ENCODE measurements at places on chromosomes 13 and 19.

- no peak for DNase-seq
Observed at GRCh38 chr13:113364311-113364889, 470 bp upstream of the GRTP1 start.

GRCh38 chr19:44824761-44825160 is 15.9 kb downstream of the BCAM start:
- DNase-seq, result no peak

DNA sequence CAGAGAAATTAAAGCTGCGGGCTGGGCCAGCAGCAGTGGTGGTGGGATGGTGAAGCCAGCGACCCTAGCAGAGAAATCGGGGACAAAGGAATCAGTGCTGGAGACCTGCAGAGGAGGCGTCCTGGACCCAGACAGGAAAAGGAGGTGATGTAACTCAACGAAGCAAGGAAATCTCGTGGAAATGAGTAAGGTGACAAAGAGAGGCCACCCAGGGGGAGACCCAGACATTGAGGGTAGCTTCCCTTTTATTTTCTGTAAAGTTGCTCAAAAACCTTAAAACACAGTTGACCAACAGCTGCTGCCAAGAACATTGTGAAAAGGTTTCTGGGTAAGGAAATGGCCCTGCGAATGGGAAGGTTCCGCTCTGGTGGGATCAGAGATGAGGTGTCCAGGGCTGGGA is 13.3 kb upstream of the RETN start:
- no peak for DNase-seq

DNA sequence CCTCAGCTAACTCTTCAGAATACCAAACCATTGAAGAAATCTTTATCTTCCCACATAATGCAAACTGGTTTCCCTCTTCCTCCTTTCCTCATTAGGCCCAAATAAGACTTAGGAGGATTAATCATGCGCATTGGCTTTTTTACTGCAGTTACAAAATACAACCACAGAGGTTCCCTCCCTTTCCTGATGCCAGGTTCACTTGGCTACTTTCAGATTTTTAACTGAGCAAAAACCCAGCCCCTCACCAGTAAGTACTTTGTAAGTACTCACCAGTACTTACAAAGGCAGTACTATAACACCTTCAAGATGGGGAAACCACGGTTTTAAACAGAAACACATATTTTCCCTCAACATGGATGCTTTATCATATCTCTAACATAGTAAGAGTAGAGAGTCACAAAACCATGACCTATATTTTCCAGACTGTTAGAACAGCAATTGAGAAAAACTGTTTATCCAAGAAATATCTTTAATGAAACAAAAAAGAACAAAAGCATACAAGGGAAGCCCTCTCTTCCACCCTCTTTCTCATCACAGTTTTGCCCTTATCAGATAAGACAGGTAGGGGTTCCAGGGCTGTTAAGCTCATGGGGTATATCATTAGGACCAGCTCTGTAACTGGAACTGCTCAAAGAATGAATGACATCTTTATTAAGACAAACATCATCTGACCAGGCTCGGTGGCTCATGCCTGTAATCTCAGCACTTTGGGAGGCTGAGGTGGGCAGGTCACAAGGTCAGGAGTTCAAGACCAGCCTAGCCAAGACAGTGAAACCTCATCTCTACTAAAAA is 12.7 kb downstream of the FOXO1 start:
- DNase-seq, result no peak

DNA sequence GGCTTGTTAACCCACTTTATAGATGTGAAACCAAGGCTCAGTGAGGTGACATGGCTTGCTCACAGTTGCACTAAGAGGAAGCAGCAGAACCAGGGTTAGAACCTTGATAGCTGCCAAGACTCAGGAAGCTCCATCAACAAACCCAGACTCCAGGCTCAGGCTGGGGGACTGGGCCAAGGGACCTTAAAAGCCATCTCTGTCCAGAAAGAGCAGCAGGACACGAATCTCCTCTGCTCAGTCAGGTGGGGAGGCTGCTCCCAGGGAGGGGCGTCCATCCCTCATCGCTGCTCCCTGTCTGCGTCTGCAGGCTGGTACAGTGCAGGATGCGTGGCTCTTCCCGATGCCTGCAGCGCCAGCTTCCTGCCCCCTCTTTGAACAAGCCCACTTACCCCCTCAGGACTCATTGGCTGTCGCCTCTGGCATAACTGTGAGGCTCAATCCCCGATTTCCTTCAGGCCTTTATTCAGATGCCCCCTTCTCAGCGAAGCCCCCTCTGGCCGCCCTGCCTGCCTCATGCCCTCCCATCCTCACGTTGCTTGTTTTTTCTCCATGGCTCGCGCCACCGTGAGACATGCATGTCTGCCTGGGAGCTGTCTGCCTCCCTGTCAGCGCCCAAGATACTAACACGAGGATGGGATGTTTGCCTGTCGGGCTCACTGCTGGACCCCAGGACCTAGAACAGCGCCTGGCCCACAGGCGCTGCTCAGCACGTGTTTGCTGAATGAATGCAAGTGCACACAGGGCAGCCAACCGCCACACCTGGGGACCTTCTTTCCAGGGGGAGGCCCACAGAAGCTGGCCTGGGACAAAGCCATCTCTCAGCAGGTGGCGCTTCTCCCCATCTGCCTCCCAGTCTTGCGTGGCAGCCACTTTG is 21.5 kb downstream of the AKT2 start:
- no peak for DNase-seq

DNA sequence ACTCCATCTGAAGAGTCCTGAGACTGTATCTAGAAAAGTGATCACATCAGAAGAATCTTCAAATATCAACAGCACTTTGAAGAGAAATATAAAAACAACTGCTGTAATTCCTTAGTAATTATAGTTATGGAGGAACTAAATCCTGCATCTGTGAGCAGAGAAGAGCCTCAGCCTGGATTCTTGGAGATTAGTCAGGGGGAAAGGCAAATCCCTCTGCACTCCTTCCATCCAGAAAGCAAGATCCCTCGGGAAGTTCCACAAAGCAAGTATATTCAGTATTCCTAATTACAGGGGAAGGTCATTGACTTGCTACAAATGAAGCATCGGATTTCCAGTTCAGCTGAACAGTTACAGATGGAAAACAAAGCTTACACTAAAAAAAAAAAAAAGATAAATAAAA is 256.6 kb upstream of the IPO5 start:
- DNase-seq, result no peak

GRCh38 chr13:40404407-40404806 is 262.0 kb downstream of the FOXO1 start:
- DNase-seq, result no peak

DNA sequence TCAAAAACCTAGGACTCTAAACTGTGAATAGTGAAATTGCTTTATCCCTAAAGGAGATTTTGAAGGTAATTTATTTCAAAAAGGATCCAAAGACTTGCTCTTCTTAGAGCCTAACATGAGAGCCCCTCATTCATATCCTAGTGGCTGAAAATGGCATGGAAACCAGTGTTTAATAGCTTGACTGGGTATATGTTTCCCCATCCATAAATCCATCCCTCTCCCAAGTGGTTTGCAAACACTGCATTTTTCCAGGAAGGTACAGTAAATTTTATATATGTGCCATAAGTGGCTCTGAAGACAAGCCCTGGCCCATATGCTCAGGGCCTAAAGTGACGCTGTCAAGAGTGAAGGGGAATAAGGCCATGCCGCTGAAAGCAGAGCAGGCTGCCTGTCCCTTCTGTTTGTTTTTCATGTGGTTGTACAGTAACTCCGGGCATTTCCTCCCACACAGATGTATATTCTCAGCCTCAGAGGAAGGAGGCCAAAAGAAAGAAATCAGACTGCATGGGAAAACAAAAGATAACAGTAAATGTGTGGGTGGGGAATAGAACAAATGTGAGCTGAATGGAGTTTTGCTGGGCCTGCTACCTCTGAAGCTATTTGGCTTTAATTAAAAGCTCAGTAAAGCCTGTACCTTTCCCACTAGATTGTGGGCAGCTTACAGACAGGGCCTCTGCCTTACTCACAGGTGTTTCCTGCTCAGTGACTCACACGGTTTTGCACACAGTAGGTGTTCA is 181.9 kb downstream of the PCDH9 start:
- DNase-seq, result no peak

DNA sequence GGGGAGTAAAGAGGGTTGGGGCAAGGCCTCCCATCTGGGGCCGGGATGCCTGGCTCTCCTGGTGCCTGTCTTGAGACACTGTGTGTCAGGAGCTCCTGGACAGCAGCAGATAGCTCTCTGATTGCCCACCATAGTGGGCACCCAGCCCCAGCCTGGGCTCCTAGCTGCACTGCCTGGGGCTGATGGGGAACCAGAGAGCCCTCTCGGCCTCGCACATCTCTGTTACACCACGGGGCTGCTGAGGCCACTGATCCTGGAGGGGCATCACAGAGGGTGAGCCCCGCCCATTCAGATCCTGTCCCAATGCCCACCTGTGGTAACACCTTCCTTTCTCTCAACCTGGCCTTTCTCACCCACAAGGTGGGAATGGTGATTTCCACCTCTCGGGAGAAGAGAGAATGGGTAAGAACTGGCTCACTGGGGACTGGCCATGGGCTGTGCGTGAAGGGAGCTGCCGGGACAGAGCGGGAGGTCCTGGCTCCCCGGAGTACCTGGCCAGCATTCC is 135.9 kb downstream of the URI1 start:
- DNase-seq, result no peak

DNA sequence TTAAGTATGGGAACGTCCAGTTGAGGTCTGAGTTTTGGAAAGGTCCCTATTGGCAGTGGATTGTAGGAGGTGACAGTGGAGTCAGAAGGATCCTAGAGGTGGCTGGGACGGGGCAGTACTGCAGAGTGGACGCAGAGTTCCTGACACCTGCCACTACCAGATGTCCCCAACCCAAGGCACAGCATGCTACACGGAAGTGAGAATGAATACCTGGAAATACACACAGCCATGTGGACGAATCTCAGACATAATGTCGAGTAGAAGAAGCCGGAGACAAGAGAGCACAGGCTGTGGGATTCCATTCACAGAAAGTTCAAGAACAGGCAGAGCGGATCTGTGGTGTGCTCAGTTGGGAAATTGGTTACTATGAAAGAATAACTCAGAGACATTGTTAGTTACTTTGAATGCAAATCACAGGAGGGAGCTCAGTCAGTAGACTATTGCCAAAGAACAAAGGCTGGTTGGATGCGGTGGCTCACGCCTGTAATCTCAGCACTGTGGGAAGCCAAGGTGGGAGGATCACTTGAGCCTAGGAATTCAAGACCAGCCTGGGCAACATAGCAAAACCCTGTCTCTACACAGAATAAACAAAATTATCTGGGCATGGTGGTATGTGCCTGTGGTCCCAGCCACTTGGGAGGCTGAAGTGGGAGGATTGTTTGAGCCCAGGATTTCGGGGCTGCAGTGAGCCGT is 37.4 kb downstream of the RYR1 start:
- DNase-seq, result no peak

GRCh38 chr19:29326849-29327840 is 114.2 kb upstream of the UQCRFS1 start:
- DNase-seq, result no peak

DNA sequence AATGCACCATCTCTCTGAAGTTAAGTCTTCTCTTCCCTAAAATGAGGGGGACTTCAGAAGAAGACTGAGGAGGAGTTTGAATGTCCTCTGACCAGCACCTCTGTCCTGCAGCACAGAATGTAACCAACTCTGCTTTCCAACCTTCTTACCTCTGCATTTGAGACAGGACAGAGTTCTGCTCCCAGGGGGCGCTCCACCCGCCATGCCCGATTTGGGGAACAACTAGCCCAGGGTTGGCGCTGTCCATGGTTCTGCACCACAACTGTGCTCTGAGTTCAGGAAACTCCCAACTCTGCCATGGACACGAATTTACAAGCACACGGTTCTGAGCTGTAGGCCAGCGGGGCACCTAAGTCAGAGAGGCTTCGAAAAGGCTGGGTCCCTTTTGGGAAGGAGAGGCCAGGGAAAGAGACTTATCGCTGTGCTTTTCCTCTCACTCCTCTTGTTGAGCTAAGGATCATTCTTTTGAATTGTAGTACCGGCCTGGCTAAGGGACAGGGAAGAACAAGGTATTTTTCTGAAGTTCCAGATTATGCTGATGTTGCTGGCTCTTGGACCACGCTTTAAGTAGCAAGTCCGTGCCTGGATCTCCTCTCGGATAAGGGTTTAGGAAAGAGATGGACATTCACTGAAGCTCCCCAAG is 22.2 kb downstream of the SIGLEC5 start:
- DNase-seq, result peak; percentile 56

GRCh38 chr13:106011600-106011999 is 523.9 kb downstream of the EFNB2 start:
- DNase-seq, result no peak

DNA sequence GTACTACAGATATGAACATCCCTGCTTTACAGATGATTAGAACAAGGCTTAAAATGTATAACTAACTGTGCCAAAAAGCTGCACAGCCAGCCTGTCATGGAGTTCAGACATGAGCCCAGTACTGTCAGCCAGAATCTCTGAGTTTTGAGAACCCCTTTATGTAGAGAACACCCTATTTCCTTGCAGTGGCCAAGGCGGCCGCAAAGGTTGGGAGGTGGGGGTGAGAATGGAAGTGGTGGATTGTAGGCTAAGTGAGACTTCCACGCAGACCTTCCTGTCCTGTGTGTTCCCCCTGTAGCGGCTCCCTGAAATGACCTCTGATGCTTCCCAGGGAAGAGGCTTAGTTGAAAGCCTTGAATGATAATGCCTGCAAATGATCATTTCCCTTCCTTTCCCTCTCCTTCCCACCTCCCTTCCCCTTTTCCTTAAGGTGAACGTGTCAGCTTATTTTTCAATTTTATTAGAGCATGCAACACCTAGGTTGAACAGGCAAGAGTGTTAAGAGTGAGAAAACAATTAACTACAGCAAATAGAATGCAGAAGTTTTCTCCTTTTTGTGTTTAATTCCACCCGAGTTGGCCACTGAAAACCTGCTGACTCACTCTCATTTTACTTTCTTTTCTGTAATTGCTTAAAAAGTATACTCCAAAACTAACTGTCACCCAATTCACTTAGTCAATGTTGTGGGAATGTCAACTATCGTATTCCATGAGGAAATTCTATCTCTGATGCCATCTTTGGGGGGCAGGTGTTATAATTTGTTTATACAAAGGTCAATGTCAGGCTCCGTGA is 167.0 kb upstream of the EDNRB start:
- DNase-seq, result no peak

GRCh38 chr13:43432958-43433357 is 353.8 kb downstream of the ENOX1 start:
- no peak for DNase-seq

GRCh38 chr19:33406521-33407139 is 33.1 kb downstream of the CEBPG start:
- DNase-seq, result peak; percentile 76

GRCh38 chr13:32284927-32285632 is 30.1 kb downstream of the ZAR1L start:
- DNase-seq, result no peak

DNA sequence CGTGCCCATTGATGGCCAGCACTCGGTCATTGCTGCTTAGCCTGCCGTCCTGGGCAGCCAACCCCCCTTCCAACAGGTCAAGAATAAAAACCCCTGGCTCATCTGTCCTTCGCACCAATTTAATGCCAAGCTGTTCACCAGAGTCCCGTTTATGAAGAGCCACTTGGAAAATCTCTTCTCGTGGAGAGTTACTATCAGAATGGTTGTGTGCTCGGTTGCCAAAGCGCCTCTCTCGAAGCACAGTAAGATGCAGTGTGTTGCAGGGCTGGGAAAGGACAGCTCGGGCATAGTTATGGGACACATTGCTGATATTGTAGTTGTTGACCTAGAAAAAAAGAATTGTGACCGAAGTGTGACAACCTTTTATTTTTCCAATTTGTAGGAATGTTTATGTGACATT is 57.9 kb downstream of the LNX2 start:
- DNase-seq, result no peak

GRCh38 chr19:31947436-31948115 is 397.8 kb upstream of the ZNF507 start:
- no peak for DNase-seq

GRCh38 chr13:26996965-26997752 is 174.5 kb downstream of the USP12 start:
- no peak for DNase-seq

GRCh38 chr19:55452749-55453346 is 8.6 kb downstream of the ISOC2 start:
- DNase-seq, result no peak
